ENCODE measurements at places on chromosomes 2 and 18.

DNA sequence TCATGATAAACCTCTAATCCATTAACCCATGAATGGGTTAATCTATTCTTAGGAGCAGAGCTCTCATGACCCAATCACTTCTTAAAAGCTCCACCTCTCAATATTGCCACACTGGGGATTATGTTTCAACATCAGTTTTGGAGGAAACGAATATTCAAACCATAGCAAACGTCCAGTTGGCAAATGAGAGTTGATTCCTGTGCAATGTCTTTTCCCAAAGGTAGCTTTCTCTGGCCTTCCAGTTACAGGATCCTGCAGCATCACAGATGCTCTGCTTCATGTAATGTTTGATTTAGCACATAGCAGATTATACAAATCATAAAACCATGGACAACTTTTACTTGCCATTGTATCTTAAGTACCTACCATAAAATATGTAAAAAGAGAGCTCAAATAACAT is 481.0 kb downstream of the TNS1 start:
- no peak for DNase-seq

DNA sequence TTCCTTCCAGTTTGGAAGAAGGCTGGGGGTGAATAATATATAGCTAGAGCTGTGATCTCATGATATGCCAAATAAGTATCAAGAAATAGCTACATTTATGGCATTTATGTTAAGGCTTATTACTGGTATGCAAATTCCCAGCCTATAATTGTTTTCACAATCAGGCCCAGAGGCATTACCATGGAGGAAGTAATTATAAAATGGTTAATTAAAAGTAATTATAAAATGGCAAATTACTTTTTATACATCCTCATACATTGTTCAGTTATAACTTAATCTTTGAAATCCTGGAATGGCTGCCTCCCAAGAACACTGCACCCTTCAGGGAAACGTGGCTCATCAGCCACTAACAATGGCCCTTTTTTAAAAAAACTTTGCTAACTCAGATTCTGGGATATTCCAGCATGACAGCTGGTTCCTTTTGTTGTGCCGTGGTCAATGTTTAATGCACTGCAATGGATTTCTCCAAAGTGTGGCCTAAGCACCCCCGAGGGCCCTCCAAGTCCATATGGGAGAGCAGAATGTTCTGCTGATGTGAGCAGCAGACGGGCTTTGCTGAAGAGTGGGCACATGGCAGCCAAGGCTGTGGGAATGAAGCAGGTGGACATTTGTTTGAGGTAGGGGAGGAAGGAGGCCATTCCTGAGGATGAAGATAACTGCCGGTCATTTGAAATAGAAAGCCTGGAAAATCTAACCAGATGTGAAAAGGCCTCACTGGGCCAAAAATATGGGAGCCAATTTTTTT is 483.5 kb upstream of the GCFC2 start:
- no peak for DNase-seq

DNA sequence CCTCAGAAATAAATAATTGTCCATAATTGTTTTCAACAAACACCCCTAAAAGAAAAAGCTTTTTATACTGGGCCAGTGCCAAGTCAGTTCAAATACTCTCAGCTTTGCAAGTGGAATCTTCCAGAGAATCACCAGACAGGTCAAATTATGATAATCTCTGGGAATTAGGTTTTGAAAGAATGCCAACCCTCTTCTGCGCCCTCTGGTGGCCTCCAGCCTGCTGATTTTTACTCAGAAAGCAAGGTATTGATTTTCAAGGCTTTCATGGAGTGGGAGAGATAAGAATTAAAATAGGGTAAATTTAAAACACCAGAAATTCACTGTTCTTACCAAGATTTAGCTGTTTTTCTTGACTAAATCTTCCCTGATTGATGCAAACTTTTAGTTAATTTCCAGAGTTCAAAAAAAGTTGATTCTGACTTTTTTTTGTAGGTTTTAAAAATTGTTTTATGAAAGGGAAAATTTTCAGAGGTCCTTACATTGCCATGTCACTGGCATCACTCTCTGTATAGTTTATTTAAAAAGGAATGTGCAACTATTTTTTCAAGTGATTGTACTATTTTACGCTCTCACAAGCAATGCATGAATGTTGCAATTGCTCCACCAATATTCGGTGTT is 282.9 kb upstream of the TNP1 start:
- DNase-seq = no peak

GRCh38 chr2:141187075-141187439 is 943.8 kb downstream of the LRP1B start:
- no peak for DNase-seq

DNA sequence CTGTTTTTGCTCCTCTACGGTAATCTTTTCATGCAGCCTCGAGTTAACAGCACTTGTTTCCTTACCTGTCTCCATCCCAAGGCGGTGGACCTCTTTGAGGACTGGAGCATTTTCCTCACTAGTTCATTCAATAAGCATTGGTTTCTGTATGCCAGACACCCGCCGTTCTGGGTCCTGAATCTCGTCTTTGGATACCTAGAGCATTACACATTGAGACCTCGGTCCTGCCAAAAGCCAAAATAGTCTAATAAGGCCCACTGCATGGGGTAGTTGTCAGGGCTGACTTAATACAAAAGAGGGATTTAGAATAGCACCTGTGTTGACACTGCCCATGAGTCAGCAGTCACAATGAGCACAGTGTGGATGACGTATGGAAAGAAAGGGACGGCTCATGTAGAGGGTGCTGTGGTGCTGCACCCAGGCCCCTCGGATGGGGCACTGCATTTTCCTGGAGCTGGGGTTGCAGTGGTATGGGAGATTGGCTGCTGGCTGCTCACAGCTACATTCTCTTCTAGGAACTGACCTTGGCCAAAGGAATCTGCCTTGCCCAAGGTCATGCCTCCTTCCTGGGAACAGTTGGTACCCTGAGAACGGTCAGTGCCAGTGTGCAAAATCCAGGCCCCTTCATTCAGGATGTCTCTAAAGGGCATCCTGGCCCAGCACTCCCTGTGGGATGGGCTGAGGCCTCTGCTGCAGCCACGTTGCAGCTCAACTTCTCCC is 126.9 kb upstream of the NCK2 start:
- no peak for DNase-seq
